SK-N-SH treated with all-trans-retinoic acid at 6 μM for 48 hours (cell line): ENCODE measurements at places on chromosomes 4 and X.

DNA sequence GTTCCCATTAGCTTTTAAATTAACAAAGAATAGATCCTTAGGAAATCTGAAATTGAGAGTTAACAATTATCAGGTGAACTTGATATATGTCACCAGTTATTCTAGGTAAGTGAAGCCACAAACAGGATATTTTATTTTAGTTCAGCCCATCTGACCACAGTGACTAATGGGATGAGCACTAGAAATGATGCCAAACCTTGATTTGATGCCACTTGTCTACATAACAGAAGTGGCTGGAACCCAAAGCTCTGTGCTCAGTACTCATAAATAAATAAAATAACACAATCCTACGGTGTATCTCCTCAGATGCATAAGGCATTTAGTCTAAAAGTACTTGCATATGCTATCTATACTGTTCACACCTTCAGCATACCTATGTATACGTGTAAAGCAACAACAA lies 12.2 kb downstream of the SLITRK4 start:
- no peak for ATAC-seq

DNA sequence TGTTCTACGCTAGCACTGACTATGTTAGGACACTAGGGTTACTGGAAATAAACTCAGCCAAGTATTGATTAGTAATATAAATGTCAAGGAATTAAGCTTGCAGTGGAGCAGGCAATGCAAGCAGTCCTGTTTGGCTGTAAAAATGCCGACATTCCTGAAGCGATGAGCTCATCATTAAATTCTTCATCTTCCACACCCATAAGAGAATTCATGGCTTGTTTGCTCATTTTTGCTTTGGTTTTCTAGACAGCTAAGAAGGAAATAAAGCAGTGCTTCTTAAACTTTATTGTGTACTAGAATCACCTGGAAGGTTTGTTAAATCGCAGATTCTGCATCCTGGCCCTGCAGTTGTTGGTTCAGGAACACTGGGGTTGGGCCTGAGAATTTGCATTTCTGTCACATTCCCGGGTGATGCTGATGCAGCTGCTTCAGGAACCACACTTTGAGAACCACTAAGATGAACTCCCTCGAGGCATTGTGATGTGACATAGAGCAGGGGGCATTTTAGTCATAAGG lies 17.8 kb downstream of the ANXA3 start:
- peak; percentile 86 for ATAC-seq

DNA sequence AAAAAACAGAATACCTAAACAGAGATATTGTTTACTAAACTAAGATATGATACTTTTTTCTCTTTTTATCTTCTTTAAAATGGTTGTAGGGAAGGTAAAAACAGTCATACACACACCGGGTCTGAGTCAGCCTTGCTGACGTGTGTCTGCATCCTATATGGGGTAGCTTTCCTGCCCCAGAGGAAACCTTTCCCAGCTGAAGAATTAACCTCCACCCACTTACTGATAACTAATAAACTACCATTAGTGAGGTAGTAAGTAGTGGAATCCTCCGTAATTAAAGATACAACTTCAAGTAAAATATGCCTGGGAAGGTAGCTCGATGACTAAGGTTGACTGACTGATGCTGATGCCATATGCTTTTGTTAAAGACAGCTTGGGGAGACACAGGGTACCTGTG lies 312.2 kb downstream of the DCTD start:
- no peak for ATAC-seq

DNA sequence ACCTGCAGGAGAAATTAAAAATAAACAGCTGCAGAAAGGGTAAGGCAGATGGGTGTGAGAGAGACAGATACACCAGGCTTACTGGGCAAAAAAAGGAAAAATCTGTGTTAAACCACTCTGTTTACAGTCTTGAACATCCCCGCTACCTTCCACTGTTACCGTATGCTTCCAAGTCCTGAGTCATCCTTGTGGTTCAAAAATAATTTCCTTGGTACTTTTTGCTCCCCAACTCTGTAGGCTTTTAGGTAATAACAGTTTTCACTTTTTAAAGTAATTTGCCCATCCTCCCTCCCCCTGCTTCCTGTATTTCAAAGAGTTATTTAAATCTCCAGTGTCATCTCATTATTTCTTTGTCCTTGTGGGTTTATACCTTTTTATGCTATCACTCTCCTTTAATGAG lies 210.1 kb upstream of the FAT4 start:
- peak; percentile 71 for ATAC-seq
